Pancreas (tissue), 10 donors: ENCODE measurements at places on chromosomes 5 and 9.

DNA sequence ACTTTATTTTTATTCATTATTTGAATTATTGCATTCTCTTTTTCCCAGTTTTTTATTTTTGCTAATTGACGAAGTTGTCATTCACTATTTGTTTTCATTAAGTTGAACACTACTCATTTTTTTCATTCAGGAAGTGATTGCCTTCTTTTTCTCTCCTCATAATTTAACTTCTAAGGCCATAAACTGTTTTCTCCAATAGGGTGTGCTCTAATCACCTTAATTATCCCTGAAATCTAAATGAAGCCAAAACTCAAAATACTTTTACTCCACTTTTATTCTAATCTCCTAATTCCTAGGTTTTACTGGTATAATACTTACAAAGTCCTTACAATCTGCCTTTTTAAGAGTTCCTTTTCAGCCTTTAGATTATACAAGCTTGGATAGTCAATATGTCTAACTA, 2.9 kb upstream of the OR13C2 start:
- no peak for DNase-seq

- no peak for DNase-seq
These were observed 55.2 kb upstream of the SLIT3 start for GRCh38 chr5:169356181-169356580.

DNA sequence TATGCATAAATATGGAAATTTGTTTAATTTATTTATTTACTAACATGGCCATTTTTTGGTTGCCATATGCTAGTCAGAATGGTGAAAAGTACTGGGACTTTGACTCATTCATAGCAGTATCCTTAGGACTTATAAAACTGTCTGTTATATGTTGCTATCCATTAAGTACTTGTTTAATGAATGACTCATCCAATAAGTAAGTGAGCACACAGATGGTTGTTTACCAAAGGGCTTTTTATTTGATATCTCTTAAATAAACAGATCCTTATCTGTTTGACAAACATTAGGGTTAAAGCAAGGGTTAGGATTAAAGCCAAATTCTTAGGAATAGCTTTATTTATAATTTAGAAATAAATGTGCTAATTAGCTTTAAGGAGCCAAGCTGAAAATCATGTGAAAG, 183.4 kb downstream of the FBXO4 start:
- no peak for DNase-seq

DNA sequence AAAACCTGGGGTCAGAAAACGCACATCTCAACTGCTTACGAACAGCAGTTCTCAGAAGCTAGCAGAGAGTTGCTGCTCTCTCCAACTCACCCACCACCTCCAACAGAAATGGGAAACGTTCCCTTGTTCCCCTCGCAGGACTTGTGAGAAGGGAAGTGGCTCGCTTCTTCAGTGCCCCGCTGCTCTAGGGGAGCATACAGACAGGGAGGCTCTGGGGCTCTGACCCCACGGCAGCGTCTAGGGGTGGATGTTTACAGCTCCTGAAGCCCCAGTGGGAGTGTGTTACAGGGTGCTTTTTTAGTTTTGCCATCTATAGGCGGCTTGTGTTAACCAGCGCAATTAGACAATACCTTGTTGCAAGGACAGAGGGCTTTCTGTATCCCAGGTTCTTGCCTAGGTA, 267.7 kb upstream of the ACTBL2 start:
- no peak for DNase-seq

DNA sequence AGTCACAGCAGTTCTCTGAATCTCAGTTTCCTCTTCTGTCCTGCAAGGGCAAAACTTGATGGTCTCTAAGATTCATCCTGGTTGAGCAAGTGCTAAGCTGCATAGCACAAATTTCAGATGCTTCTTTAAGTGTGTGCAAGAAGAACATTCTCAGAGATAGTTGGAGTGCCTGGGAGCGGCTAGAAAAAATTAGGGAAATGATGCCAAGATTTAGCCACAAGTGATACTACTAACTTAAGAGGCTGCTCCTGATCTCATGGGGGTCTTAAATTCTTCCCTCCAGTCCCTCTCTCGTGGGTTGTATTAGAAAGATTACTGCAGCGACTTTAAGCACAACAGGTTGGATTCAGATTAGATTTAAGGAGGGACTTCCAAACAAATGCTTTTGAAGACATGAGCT, 24.2 kb downstream of the INSYN2B start:
- DNase-seq: no peak

DNA sequence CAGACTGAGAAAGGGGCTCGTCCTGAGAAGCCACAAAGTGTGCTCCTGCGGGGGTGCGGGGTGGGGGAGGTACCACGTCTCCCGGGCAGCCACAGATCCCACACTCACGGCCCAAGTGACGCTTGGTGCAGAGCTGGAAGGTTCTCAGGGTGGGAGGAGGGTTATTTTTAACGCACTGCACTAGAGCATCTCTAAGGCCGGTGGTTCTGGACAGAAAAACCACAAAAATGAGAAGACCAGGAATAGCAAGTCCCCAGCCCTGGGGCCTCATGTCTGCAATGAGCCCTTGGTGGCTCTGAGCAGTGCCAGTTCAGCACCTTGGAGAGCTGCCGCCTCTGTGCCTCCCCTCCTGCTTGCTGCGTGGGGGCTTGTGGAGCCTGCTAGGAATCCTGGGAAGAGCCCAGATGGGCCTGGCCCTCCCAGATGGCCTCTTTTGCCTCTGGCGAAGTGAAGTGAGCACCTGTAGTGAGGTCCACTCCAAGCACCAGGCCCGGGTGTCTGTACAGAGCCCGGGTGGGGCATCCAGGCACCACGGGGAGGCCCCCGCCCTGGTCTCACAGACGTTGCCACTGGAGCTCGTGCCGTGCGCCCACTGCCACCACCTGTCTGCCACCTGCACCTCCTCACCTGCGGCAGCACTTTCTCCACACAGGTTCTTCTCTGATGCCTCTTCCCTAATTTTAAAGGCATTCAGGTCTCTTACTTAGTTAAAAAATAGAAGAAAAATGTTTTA, 48.9 kb upstream of the CACNA1B start:
- no peak for DNase-seq

DNA sequence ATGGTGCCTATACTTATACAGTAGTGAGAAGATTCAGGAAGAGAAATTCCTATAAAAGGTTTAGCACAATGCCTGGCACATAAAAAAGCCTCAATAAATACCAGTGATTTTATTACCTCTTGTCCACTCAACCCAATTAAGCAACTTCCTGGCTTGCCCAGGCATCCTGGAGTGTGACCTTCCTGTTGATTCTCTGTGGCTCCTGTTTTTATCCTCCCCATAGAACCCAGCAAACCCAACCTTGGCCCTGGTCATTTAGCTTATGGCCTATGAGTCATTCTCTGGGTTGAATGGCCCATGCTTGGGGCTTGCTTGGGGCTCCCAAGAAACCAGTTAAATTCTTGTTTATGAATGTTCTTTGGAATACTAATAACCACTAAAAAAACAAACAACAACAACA, 21.4 kb upstream of the SPARC start:
- no peak for DNase-seq

GRCh38 chr9:109872901-109873300, 92.9 kb downstream of the PALM2AKAP2 start:
- DNase-seq: no peak

- DNase-seq: no peak
These were observed 409.3 kb upstream of the CLINT1 start for GRCh38 chr5:158268286-158268685.

- DNase-seq: no peak
These were observed 15.4 kb upstream of the ARL15 start for GRCh38 chr5:54325610-54326311.

GRCh38 chr5:2699686-2700085, 51.8 kb downstream of the IRX2 start:
- no peak for DNase-seq

GRCh38 chr5:134101686-134102439, 12.6 kb upstream of the TCF7 start:
- peak; percentile 43 for DNase-seq

DNA sequence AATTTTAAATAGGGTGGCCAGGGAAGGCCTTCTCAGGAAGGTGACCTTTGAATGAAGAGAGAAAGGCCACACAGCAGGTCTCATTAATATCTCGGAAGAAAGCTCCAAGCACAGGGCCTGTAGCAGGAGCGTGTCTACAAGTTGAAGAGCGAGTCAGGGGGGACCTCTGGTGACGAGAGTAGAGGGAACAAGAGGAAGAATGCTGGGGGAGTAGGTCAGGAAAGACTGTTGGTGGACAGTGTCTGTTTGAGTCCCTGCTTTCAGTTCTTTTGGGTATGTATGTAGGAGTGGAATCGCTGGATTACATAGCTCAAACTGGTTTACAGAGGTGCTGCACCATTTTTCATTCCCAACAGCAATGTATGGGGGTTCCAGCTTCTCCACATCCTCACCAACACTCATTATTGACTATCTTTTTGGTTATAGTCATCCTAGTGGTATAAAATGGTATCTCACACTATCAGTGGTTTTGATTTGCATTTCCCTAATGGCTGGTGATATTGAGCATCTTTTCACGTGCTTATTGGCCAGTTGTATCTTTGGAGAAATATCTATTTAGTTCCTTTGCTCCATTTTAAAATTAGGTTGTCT, 55.8 kb downstream of the NUP214 start:
- DNase-seq: no peak

GRCh38 chr5:107486489-107486888, 184.2 kb downstream of the EFNA5 start:
- DNase-seq: no peak

DNA sequence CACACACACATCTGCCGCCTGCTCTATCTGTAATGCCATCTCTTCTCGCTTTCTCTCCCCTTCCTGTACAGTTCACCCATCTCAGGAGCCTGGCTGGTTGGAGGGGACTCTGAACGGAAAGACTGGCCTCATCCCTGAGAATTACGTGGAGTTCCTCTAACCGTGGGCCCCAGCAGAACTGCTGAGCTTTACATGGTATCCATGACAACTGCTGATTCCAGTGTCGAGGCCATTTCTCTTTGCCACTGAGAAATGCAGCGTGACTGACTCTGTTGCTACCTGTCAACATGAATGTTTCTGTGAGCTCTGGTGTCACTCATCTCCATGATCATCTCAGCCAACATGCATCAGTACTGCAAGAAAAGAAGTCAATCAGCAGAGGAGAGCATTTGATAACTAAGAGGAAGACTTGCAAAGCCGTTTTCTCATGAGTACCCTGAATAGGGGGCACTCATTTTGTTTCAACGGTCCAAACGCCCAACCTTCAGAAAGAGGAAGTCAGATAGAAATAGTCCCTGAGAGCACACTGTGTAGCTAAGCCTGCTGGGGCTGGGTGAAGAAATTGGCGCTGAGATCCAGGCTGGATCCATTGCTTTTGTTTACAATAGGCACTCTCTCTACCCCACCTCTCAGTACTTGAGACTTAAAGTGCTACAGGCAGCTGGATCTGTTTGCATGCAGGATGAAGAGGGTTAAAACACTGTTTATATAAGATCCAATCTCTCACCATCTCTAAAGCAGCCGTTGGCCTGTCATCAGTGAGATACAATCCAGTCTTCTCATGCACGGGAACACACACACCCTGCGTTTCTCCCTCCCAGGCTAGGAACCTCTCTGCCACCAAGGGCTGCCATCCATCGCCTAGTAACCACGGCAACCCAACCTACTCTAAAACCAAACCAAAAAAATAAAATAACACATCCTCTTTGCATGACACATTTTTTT, 180.9 kb downstream of the NR3C1 start:
- no peak for DNase-seq

- no peak for DNase-seq
These were observed 286.0 kb upstream of the TUSC1 start for GRCh38 chr9:25964239-25964638.

- no peak for DNase-seq
These were observed 52.7 kb upstream of the NR5A1 start for GRCh38 chr9:124559871-124560270.

DNA sequence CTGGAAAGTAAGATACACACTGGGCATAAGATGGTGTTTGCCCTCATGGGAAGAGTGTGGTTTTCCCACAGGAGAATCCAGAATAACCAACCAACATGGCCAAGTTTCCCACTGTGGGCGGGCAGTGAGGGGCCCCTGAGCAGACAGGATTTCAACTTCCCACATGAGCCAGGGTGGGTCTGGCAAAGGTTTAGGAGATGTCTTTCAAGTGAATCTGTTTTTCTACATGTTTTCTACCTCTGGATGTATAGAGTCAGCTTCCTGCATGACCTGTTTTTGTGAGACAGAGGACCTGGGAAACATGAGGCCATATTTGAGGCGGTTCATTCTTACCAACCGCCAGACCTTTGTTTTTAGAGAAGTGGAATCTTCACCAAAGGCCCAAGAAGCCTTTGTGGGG, 100.5 kb downstream of the TLE4 start:
- no peak for DNase-seq

- DNase-seq: no peak
These were observed 1139.6 kb upstream of the NUDT12 start for GRCh38 chr5:104702212-104702611.

DNA sequence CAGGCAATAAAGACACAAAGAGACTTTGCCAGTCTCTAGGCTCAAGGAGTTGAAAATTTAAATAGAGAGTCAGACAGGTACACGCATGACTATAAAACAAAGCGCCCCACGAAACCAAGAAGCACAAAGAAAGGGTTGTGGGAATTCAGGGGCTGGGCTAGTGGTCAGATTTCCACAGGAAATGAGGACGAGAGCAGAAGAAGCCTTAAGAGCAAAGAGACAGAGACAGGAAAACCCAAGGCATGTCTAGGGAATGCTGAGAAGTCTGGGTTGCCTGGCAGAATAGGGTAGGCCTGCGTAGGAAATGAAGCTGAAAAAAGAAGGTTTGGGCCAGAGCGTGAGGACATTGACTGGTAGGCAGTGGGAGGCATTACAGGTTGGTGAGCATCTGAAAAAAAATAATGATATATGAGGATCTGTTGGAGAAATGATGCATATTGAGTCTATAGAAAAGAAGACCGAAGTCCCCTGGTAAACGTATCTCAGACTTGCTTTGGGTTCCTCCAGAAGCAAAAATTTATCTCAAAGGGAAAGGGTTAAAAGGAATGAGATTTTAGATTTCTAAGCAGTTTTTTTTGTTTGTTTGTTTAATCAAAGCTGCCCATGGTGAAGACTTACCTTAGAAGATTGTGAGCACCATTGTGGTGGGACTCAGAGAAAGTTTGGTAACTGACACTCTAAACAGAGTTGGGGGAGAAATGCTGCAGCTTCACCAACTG, 51.8 kb downstream of the SLC1A3 start:
- DNase-seq: no peak

DNA sequence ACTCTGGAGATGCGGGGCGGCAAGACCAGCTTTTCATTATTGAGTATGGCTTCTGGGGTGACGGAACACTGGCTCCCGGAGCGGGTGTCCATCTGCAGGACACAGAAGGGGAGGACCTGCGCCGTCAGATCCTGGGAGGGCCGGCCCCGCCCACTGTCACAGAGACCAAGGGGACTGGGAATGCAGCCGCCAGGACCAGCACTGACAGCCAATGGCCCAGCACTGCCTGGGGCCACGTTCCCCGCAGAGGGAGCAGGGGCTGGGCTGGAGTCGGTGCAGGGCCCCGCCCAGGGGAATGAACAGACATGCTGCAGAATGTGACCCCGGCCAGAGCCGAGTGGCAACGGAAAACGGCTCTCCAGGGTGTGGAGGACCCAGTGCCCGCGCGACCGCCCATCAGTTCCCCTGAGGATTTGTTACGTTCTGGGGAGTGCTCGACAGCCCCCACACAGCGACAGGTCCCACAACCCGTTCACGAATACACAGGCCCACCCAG, at the start of gene ZDHHC11:
Gene ZDHHC11, minus strand, starts transcription at position 476 of the 496 bp plus-strand sequence. Its CDS starts 384 bp downstream, at position 92.
- peak; percentile 26 for DNase-seq

GRCh38 chr5:43623048-43623680, 20.2 kb downstream of the NNT start:
- no peak for DNase-seq
